ENCODE measurements at places on chromosomes 5 and 9.

DNA sequence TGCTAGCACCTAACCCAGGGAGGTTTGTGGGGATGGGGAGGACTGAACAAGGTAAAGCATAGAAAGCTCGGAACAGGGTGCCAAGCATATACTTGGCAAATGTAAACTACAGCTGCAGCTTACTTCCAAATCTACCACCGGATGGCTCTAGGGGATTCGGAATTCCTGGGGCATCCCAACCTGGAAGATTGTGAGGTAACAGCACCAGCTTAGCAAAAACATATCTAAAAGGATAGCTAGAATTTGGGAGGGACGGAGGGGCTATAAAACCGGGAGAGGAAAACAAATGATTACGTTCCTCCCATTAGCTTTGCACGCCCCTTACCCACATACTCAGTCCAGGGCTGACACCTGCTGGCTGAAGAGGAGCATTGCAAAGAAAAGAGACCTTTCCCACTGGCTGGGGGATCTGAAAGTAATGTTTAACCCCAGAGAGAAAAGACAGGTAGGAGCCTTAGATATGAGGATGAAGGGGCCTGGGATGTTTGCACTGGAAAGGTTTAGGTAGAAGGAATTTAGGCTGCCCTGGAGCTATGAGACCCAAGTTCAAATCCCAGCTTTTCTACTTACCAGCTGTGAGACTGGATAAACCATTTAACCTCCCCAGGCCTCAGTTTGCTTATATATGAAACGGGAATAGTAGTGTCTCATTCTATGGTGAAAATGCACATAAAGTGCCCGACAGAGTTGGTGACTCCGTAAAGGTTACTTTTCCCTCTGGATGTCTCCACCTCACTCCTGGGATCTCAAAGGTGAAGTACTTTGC, 73.6 kb downstream of the FAM114A2 start:
- DNase-seq = peak; percentile 69

- no peak for DNase-seq
These were observed 2.0 kb upstream of the EBF1 start for GRCh38 chr5:159101685-159102084.

- no peak for DNase-seq
These were observed 56.2 kb downstream of the TMOD1 start for GRCh38 chr9:97557606-97558095.

- no peak for DNase-seq
These were observed 126.9 kb upstream of the ANKH start for GRCh38 chr5:14998491-14998890.

DNA sequence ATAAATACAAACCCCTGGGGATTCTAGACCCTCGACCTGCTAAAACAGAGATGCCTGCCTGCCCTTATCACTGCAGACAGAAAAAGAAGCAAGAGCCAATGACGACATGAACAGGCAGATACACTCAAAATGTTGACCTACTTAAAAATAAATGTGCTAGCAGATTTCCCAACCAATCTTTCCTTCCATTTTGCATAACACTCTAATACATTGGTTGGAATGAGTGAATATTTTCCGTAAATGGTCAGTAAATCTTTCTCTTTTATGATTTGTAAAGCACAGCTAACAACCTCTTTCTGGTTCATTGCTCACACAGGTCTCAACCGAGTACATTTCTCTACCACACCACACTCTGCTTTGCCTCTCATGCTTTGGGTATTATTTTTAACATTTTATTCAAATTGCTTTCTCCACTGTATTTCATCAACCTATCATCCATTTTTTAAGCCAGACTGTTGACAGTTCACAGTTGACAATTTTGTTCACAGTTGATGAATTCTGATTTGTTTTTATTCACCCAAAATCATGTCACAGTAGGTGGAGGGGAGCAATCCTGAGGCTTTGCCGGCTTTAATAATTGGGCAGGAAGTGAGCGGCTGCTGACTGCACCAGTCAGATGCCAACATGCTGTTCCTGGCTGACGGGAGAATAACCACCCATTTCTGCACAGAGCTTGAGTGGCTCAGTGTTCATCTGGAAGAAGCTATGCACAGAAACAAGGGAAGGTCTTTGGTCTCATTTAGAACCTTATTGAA, 426.6 kb downstream of the SPOCK1 start:
- DNase-seq = no peak

- DNase-seq = no peak
These were observed 35.0 kb upstream of the GOLM1 start for GRCh38 chr9:86134361-86134760.

DNA sequence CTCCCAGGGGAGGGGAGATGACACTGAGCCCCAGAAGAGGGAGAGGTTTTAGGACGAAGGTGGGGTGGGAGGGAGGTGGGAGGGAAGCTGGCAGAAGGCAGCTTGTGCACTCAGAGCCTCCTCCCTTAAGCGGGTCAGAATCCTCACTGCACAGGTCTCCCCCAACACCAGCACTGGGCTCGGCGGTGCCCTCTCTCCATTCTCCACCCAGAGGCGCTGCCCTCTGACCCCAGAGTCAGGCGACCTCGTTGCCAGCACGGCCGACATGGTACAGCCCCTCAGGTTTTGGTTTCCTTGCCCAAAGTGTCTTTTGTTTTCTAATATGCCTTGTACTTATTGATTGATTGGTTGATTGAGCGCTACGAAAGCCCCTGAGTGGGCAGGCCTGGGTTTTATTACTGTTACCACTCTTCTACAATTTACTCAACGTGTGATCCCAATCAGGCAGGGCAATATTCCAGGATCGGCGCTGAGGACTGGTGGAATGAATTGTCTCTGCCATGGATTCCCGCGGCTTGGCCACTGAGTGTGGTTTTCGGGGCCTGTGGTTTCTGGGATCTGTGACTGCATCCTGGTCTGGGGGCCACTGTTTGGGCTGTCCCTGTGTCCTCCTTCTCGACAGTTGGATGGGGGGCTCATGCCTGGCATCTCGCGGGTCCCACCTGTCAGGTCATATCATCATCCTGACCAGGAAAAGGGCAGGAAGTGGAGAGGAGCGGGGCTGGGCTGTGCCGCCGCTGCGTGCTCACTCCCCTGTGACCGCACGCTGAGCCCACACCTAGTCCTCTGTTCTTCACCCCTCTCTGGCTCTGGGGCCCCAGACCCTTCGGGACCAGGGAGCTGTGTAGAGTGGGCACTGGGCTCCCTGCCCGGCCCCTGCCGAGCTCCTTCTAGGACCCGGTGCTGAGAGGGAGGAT, 9.6 kb upstream of the FCN2 start:
- DNase-seq = no peak

DNA sequence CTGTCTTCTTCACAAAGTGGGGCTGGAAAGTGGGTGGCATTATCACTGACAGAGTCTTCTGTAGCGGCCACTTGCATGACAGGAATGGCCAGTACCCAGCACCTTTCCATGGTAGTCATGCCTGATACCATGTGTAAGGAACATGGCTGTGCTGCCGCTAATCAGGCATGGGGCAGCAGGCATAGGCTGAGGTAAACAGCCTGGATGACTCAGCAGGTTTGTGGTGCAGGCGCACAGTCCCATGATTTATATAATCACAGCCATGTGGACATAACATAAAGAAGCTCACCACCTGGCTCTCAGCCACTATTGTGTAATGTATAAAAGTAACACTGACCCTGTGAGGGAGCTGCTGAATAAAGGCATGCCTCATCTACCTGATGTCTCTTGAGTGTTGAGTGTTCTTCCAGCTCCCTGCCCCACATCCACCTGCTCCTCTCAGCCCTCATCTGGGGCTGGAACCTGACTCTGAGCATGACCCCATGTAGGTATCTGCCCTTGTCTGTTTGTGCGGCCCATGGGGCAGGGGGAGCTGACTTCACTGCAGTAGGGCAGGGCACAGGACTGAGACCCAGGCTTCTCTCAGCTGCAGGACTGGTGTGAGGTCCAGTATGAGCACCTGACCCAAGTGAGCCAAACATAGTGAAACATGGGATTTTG, 13.2 kb upstream of the ICE1 start:
- peak; percentile 33 for DNase-seq
